ENCODE measurements at places on chromosomes 3 and 15. TPM values are rescaled to one million over a fixed set of nuclear protein-coding genes. Genes with fewer than 3 reads are reported as not detected.

Gene ISY1
- 32.0 TPM for total RNA-seq

Gene GRAMD2A
- total RNA-seq, result 0.18 TPM

Gene GP9
- total RNA-seq, result not detected

Gene SLITRK3
- not detected for total RNA-seq

Gene SOX14
- not detected for total RNA-seq

Gene DUOXA2
- total RNA-seq, result not detected

Gene NCEH1
- 12.2 TPM for total RNA-seq

Gene IL17RE
- total RNA-seq, result 5.5 TPM

Gene GJD2
- not detected for total RNA-seq

Gene CP
- not detected for total RNA-seq

Gene PLA2G4E
- not detected for total RNA-seq

Gene TMEM108
- not detected for total RNA-seq

Gene SHC4
- 1.9 TPM for total RNA-seq

Gene ACKR4
- total RNA-seq, result 0.58 TPM

Gene CFAP100
- not detected for total RNA-seq

Gene PRR20G
- not detected for total RNA-seq

Gene SH3GL3
- total RNA-seq, result not detected

Gene VPS39
- total RNA-seq, result 32.9 TPM

Gene GPR15
- not detected for total RNA-seq

Gene BLM
- 7.5 TPM for total RNA-seq

Gene KIF15
- total RNA-seq, result 8.9 TPM

Gene PARP6
- total RNA-seq, result 25.9 TPM
